Left lung (tissue), 14 donors: ENCODE measurements at places on chromosomes 3 and 15. TPM values are rescaled to one million over a fixed set of nuclear protein-coding genes. Genes with fewer than 3 reads are reported as not detected.

- H3K36me3 ChIP-seq, result no peaks in the 10 kb centered on the region
- DNase-seq, result no peak
- no peaks in the 10 kb centered on the region for H3K27me3 ChIP-seq
- H3K27ac ChIP-seq, result no peak overlapping the region
- H3K4me1 ChIP-seq, result peaks cover 4% of the 10 kb centered on the region
Observed at GRCh38 chr15:93040288-93041158, 48.5 kb downstream of the RGMA start.

DNA sequence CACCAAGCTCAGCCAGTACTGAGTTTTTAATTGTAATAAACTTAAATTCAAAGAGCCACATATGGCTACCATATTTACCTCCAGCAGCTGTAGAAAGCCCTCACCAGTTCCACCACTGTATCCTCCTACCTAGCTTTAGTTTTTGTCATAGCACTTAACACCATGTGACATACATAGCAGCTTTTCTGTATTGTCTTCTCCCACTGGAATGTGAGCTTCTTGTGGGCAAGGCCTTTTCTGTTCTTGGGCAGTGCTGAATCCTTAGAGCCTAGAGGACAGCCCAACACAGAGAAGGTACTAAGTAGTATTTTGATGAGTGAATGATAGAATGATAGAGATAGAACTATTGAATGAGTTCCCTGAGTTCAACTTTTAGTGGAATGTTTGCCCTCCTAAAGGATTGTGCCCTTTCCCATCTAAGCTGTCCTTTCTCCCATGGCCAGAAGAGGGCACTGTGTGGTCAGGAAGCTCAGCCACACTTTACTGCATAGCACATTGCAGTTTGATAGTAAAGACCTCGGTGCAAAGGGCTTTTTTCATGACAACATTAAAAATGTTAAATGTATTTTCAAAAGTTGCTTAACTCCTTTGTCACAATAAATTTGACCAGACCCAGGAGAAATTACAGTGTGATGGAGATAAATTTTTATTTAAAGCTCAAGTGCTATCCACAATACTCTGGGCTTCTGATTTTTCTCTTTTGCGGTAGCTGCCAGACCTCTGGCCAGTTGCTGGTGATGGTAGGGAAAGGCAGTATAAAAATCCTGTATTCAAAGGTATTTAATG lies 115.8 kb downstream of the GHSR start:
- peaks cover 5% of the 10 kb centered on the region for H3K4me1 ChIP-seq
- no peak overlapping the region for H3K27ac ChIP-seq
- no peaks in the 10 kb centered on the region for H3K27me3 ChIP-seq
- DNase-seq, result peak; percentile 53

DNA sequence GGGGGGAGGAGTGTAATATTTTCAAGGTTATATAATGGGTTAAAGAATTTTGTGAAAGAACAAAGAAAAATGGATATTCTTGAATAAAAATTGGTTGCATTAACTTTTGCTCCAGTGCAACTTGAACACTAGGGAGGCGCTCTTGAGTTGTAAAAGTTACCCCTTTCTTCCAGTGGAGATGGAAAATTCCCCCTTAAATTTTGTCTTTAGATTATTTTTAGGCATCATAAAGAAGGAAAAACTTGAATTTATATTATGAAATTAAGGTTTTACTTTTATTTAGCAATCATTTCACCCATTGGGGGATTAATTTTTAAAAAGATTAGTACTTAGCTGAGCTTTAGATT lies 550 bp upstream of the CHD2 start:
- H3K36me3 ChIP-seq, result peaks cover 42% of the 10 kb centered on the region
- H3K4me1 ChIP-seq, result peaks cover 66% of the 10 kb centered on the region
- H3K27ac ChIP-seq, result peak overlapping the region; percentile 98
- no peak for DNase-seq
- H3K27me3 ChIP-seq, result no peaks in the 10 kb centered on the region

- H3K4me1 ChIP-seq, result no peaks in the 10 kb centered on the region
- H3K27me3 ChIP-seq, result peaks cover 33% of the 10 kb centered on the region
- no peak overlapping the region for H3K4me3 ChIP-seq
Observed at GRCh38 chr15:66023311-66023972, 154.2 kb downstream of the RAB11A start.

GRCh38 chr3:195032106-195032759 lies 238.7 kb downstream of the XXYLT1 start:
- H3K4me3 ChIP-seq, result no peak overlapping the region
- no peak overlapping the region for H3K27ac ChIP-seq
- no peaks in the 10 kb centered on the region for H3K27me3 ChIP-seq

GRCh38 chr3:28569357-28569756 lies 220.7 kb upstream of the AZI2 start:
- H3K4me3 ChIP-seq, result no peak overlapping the region
- H3K36me3 ChIP-seq, result no peaks in the 10 kb centered on the region
- no peaks in the 10 kb centered on the region for H3K4me1 ChIP-seq

Gene MYLK
- 155 TPM for total RNA-seq

Gene CYP8B1
- not detected for total RNA-seq
